Activated naive CD8-positive, alpha-beta T cell treated with anti-CD3 and anti-CD28 coated beads, Interleukin-2, amount 10 ng/mL, durations not matched to agents 7 days and 5 days (primary cell): ENCODE measurements at places on chromosomes 7 and 10. TPM values are rescaled to one million over a fixed set of nuclear protein-coding genes. Genes with fewer than 3 reads are reported as not detected.

DNA sequence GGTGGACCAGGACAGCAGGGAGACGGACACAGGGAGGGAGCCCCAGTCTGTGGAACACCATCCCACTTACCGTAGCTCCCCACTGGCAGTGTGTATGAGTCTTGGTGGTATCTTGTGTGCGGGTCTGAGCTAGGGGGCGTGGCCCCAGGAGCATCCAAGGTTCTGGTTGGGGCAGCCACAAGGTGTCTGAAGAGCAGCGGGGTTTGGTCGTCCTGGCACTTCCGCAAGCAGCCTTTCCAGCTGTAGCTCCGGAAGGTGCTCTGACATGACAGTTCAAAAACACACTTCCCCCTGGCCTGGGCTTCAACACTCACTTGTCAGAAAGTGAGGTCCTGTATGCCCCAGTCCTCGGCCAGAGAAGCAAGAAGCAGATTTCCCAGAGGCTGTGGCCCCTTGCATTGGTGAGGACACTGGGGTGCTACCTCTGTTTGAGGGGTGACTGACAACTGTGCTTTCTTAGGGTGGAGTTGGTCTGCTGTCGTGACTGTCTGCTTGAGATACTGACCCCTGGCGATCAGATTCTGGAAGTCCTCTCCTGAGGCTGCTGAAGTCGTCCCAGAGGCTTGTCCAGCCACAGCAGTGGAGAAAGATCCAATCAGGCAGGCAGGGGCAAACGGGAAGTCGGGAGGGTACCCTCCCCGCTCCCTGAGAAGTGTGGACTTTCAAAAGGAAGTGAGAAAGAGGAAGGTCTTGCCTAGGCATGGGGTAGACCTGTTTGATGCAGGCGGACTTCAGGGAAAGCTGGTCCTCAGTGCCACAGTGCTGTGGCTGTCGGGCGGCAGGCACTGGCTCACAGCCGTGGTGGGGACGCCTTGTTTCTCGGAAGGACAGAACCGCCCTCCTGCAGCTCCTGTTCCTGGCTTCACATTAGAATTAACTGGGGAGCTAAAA is 51.4 kb upstream of the PFKFB3 start:
- DNase-seq: peak; percentile 67
- H3K27me3 ChIP-seq: no peaks in the 10 kb centered on the region

GRCh38 chr10:10991144-10991543 is 26.5 kb upstream of the CELF2 start:
- no peaks in the 10 kb centered on the region for H3K4me1 ChIP-seq
- H3K4me3 ChIP-seq: no peak overlapping the region
- H3K36me3 ChIP-seq: no peaks in the 10 kb centered on the region
- peaks cover 40% of the 10 kb centered on the region for H3K27me3 ChIP-seq
- no peak overlapping the region for H3K27ac ChIP-seq

GRCh38 chr10:97713339-97713825 is at the start of gene MARVELD1:
Gene MARVELD1, plus strand, starts transcription at chr10:97713730. Its CDS starts 147 bp downstream, at chr10:97713877.
- peak within 1 kb of the TSS; percentile 99 for H3K4me3 ChIP-seq
- H3K4me1 ChIP-seq: peaks cover 8% of the 10 kb centered on the region
- no peaks in the 10 kb centered on the region for H3K36me3 ChIP-seq
- DNase-seq: peak; percentile 36
- peaks cover 38% of the 10 kb centered on the region for H3K27me3 ChIP-seq

GRCh38 chr7:108604307-108605077 is 34.8 kb downstream of the DNAJB9 start:
- no peak overlapping the region for H3K27ac ChIP-seq
- H3K36me3 ChIP-seq: no peaks in the 10 kb centered on the region
- no peak overlapping the region for H3K4me3 ChIP-seq
- peaks cover 4% of the 10 kb centered on the region for H3K4me1 ChIP-seq

The SP8 gene
- not detected for total RNA-seq

The DNMBP gene
- 6.0 TPM for total RNA-seq

The TAC1 gene
- not detected for total RNA-seq
